ENCODE measurements at places on chromosomes 3 and 15. TPM values are rescaled to one million over a fixed set of nuclear protein-coding genes. Genes with fewer than 3 reads are reported as not detected.
A peak's percentile ranks its signal among the peaks of the same experiment; 100 is the strongest.

DNA sequence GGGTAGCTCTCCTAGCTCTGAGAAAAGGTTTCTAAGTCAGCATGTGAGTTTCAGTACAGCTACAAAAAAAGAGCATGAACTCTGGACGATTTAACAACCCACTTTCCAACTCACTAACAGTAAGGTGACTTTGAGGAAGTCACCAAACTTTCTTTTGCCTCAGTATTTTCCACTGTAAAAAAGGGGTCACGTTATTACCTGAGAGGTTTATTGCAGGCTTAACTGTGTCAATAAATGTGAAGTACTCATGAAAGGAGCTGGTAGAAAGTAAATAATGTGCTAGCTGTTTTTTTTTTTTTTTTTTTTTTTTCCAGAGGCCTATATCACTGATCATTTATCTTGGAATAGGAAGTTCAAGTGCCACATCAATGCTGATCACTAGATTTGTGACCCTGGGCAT lies 89.3 kb downstream of the PLSCR2 start:
- DNase-seq: no peak

Gene ITIH1
- 1,400 TPM for total RNA-seq

GRCh38 chr3:128667641-128668040 lies 17.0 kb upstream of the RPN1 start:
- no peak for DNase-seq

DNA sequence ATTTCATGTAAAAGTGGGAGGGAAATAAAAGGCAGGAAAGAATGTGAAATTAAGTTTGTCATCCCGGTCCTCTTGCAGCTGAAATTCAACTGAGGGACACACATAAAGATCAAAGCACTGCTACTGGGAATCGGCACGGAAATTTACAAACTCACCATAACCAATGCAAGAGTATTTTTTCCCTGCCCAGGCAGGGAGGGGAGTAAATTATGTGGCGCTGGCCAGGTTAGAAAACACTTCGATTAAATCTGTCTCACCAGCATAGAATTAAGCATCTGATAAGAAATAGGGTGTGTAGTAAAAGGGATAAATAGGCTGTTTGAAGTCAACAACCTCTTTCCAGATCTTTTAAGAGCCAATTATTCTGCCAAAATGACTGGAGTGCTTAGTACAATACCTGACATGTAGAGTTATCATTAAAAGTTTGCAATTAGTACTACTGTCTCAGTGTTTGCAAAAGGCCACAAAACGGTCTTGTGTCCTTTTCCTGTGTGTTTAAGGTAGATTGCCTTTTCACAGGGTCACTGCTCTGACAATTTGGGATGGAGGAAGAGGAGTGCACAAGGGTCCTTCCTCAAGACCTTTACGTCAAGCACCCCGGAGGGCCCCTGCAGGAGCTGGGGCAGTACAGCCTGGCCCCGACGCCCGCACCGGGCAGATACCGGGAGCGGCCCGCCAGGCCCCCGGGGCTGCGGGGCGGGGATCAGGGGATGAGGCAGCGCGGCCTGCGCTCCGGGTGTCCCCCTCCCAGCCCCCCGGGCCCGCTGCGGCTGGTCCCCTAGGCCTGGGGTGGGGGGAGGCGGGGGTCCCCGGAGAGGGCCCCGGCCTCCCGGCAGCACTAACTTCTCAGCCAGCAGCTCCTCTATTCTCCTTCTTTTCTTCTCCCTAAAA lies 651 bp downstream of the UBA3 start:
- peak; percentile 57 for DNase-seq

- DNase-seq: no peak
These were observed 179.1 kb upstream of the RGMA start for GRCh38 chr15:93268066-93268465.

GRCh38 chr3:182364723-182365650 lies 428.3 kb upstream of the ATP11B start:
- no peak for DNase-seq

DNA sequence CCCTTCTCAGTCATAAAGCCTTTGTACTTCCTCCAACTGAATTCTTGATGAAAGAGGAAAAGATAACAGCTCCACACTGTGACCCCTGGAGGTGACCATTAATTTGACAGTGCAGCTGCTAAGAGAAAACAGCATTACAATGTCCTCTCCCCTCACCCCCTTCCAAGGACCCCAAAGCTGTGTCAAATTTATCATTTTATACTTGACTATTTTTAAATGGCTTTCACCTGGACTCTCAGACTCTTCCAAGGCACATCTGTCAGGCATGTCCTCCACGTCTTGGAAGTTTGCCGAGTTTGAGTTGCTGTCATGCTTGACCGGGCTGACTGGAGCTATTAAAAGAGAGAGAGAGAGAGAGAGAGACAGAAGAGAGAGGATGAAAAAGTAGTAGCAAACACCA lies 236.5 kb downstream of the WDR72 start:
- DNase-seq: no peak

- DNase-seq: no peak
These were observed 698.7 kb downstream of the NTRK3 start for GRCh38 chr15:87557881-87558280.

Measured in liver (tissue), 10 donors.